ENCODE measurements at places on chromosomes 3 and 15.

DNA sequence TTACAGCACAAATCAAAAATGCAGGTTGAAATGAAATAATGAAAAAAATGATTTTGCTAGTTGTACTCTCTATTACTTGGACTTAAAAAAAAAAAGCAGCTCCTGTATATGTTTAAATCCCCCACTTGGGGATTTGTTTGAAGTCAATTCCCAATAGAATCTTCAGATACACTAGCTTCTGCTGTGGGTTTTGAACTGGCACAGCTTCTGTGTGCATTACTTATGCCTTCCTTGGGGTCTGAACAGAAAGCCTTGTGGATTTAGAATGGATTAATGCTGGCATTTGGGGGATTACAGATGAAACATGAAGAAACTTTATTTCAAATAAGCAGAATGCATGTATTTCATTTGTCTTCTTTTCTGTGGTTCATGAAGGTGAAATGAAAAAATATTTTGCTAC, 513.2 kb upstream of the TBL1XR1 start:
- no peak for DNase-seq

- no peak for DNase-seq
Observed at GRCh38 chr15:66848686-66849392, 146.8 kb downstream of the SMAD6 start.

GRCh38 chr15:99438224-99438585, 127.6 kb upstream of the MEF2A start:
- DNase-seq = no peak

DNA sequence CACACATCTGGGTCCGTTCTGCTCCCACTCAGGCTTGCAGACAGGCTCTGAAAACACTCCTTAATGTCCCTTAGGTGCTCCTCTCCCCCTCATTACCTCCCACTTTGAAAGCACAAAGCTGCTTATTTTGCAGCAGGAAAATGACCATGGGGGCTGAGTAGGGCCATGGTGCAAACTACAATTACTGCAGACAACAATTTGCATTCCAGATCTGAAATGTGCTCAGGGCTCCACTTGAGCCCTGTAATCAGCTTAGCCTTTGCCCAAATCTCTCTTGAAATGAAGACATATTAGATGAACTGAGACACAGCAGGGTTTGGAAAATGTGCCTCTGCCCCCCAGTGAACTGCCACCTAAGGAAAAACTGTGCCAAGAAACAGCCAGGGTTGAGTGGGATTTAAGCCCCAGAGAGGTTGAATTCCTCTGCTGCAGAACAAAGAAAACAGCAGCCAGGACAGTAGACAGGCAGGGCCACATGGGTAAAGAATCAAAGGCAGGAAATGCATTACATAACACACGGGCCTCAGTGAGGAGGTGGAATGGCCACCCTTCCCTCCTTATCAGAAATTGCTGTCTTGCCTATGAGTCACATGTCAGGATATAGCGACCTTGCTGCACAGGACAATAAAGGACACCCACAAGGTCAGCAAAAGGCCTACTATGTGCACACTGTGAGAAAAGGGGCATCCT, 126.8 kb upstream of the ARHGEF3 start:
- DNase-seq = no peak

- no peak for DNase-seq
Observed at GRCh38 chr15:31016446-31016915, 25.1 kb upstream of the MTMR10 start.

- DNase-seq = no peak
Observed at GRCh38 chr3:107798381-107798780, 275.6 kb downstream of the BBX start.

DNA sequence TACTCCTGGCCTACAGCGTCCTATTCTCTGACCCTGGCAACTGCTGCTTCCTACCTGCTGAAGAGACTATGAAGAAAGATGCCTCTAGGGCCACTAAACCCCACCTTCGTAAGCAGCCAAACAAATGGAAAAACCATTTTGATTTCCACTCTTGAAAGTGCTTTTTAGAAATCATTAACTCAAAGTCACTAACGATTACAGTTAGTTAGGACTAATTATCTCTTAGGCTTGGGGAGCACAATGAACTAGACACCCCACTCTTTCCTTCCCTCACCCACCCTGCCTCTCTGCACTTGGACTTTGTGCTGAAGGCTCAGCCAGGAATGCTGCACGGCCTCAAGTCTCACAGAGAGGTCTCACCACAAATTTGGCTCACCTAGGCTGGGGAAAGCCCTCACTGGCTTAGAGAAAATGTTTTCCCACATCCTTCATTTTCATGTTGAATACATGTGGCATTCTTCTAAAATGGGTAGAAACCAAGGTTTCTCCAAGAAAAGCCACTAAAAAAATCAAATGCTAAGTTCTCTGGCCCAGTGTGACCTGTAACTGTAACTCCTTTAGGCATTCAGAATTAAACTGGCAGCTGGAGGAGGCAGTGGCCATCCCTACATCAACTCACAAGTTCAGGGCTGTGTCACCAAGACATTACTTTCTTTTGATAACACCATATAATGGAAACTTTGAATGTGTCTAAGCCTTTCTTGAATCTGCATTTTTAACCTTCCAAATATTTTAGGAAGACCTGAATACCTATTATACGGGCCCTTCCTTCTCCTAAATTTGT, 47.1 kb downstream of the NPTN start:
- DNase-seq = no peak

DNA sequence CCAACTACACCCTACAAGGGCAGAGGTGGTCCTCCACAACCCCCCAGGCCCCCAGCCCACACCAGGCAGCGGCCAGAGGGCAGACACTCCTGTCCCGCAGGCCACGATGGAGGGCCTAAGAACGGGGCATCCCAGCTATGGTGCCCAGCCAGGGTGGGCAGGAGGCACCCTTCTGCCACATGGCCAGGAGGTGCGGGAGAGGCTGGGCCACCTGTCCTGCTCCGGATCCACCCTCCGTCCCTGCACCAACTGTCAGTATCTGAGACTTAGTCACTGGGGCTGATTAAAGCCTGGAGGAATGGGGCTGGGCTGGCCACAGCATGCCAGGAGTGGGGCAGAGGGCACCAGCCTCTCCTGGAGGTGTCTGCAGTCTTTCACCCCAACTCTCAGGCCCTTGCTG, 37.9 kb downstream of the TNK2 start:
- DNase-seq = no peak

- no peak for DNase-seq
Observed at GRCh38 chr3:99711351-99711750, 73.0 kb downstream of the COL8A1 start.

DNA sequence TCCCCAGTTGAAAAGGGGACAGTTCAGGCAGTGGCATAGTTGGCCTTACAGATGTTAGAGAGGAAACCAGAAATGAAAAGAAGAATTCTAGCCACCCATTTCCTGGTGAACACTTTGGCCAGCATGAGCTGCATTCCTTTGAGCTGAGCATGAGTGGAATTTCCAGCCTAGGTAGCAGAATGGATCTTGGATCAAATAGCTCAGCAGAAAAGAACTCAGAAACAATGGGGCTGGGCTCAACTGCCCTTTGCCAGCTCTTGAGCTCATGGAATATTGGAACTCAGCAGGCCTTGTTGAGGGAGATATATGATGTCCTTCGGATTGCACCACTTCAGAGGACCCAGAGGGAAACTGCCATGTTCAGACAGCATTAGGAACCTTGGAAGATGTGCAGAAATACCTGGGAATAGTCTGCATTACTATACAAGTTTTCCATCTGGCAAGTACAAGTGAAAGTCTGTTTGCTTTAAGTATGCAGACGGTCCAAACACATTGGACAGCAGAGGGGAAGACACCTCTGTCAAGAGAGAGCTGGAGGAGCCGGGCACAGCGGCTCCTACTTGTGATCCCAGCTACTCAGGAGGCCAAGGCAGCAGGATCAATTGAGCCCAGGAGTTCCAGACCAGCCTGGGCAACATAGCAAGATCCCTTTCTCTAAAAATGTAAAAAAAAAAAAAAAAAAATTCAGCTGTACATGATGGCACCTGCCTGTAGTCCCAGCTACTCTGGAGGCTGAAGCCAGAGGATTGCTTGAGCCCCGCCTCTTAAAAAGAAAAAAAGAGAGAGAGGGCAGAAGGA, 3.1 kb upstream of the CDV3 start:
- no peak for DNase-seq

GRCh38 chr3:105613120-105613519, 246.4 kb downstream of the ALCAM start:
- no peak for DNase-seq

DNA sequence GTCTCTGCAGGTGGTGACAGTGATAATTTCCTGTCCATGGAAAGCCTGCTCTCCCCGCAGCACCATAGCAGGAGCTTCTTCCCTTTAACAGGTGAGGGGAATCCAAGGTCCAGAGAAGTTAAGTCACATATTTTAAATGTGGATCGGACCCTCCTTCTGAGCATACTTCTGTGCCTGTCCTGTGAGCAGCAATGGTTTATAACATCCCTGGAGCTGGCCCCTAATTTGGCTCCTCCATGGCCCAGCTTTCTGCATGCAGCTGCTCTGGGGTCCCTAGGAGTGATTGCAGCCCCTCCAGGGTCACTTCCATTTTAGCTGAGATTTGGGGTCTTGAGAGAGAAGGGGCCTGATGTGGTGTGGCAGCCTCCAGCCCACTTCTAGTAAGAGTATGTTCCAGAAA, 127.8 kb downstream of the EEFSEC start:
- no peak for DNase-seq

GRCh38 chr3:147298511-147298982, 107.8 kb downstream of the ZIC4 start:
- no peak for DNase-seq

Data from HEK293T (cell line).